ENCODE measurements at places on chromosomes 5 and 9.

DNA sequence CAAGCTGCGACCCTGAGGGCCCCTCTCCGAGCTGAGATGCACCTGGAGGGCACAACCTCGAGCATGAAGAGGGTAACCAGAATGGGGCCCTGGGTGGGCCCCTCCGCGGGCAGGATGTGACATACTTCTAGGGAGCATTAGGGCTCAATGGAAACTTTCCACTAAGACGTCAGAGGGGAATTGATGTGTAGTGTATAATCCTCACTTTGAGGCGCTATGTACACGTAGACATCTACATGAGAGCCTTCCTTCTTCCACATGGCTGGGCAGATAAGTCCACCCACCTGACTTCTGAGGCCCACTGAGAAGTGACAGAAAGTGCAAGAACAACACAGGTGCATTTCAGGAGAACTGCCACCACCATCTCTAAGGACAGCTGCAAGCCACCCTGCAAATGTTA is 61.0 kb downstream of the DAP start:
- no peak for DNase-seq

DNA sequence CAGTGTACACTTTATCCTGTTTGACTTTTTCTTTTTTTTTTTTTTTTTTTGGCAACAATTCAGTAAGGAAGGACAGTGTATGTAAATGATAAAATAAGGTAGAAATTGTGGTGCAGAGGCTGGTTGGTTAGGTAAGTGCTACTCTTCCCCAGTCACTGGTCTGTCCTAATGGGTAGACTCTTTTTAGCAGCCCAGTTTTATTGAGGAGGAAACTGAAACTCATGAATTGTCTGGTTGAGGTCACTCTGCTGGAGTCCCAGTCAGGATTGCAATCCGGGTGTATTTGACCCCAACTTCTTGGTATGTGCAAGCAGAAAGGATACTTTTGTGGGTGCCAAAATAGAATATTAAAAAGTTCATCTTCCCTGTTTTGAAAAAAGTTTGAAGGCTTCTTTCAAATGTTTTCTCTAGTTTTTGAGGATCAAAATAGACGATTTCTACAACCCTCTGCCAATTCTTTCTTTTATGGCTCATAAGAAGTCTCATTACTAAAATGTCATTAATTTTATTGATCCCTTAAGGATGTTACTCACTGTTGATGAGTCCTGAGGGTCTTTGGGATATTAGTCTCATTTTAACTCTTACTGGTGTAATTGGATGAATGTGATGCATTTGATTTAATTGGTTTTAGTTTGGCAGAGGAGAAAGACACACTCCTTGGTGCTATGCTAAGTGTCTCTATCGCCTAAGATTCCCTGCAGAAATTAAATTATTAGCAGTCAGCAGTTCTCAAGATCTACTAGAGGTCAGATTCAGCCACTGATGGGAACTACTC is 171.9 kb downstream of the KDM4C start:
- no peak for DNase-seq

GRCh38 chr5:131615957-131616356 is 19.1 kb downstream of the RAPGEF6 start:
- no peak for DNase-seq

DNA sequence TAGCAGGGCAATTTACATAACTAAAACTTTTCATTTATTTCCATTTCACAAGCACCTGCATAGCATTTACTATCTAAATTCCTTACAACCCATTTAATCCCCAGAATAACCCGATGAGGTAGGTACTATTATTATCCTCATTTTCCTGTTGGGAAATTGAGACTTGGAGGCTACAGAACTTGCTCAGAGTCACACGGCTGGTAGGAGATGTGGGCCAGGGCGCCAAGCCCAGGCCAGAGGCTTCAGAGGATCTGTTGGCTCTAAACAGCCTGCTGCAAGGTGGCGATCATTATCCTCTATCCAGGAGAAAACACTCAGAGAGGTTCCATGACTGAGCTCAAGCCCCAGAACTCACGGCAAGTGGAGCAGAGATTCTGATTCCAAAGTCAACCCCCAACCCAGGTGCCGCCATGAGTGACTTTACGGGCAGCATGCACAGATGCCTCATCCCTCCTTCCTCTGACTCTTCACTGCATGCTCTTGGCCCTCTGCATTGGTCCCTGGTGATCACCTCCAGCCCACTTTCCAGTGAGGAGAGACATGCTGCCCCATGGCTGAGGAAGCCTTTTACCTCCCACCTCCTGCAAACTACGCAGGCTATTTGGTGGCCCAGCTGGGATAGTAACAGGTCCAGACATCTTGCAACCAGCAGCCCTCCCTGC is 168.4 kb upstream of the FSTL4 start:
- no peak for DNase-seq

DNA sequence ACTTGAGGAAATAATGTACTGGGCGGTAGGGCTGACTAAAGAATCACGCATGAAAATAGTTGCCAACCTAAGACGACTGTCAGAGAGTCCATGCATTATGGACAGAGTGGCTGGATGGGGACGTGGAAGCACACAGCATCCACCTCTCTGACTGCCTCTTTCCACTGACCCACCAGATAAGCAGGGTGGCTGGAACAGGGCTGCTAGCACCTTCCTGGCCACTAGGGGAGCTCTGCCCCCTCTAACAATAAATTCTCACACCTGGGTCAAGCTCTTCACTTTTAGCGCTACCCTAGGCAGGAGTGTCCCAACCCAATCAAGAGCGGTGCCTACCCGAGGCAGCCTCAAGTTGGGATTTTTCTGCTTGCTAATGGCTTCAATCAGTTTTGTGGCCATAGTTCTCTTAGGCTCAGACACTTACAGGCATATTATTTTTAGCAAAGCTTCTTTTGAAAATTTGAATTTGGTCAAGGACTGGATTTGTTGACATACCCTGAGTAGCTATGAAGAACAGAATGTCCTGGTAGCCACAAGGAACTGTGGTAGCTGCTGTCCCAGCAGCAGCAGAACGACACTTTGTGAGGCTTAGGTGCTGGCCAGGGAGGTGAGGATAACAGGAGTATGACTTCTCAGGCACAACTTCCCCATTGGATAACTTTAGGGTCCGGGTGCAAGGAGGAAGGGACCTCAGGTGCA is 6.9 kb upstream of the TPM2 start:
- peak; percentile 48 for DNase-seq

DNA sequence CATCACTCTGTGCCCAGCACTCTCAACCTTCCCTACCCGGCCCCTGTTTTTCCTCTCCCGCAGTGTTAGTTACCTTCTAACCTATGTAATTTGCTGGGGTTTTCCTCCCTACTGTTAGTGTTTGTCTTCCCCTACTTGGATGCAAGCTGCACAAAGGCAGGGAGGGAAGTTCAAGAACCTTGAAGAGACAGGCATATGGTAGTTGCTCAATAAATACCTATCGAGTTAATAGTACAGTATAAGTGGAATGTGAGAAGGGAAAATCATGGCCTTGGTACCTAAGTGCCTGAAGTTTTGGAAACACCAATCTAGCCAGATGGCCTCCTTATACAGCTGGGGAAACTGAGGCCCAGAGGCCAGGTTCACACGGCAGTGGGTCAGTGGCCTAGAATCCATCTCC is 24.2 kb downstream of the PDGFRB start:
- no peak for DNase-seq

DNA sequence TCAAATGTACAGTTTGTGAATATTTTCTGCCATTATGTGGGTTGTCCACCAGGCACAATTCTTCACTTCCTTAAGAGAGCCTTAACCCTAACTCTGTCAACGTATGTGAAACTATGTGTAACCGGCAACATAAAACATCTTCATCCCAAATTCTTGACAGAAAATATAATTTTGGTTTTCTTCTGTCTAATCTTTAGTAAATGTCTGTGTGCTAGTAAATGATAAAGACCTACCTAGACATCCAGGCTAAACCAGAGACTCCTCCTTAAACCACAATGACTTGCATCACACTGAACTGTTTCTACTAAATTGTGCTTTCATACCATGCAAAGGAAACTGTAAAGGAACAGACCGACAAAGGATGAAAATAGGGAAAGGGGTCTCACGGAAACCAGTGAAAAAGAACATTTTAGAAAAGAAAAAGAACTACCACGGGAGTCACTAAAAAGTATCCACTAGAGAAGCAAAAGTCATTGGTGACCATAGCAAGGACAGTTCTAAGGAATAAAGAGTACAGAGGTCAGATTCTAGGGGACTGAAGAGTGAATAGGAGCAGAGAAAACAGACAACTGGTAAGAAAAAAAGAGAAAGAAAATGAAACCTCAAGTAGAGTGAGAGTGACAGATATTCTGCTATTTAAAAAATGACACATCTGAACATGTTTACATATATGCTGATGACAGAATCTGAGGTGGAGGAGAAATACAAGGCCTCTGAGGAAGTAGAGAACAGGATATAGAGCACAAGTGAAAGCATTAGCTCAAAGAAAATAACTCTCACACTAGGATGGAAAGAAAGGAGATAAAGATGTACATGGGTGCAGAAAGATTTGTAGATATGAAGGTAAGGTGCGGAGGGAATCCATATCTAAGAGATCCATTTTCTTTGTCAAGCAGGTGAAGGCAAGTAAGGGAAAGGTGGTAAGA is 49.4 kb downstream of the FNIP1 start:
- peak; percentile 33 for DNase-seq

DNA sequence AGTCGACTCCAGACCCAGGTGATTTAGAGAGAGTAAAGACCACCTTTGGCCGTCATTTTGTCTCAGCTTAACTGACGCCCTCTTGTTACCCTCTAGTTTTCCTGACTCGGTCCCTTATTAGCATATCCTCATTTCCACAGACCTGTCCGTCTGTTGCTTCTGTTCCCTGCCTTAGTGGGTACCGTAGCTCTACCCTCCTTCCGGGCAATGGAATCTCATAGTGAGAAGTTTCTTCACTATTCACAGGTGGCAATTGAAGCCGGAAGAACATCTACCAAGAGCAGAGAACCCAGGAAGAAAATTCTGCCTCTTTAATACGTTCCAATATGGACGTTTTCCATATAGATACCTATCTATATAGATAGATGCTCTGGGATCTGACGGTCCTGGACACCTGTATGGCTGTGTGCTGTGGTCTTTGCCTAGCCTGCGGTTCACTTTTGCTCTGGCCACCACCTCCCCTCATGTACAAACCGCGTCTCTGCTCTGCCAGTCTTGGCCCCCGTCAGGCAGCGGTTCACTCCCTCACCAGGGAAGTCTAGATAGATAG is 652 bp upstream of the TMEM161B start:
- peak; percentile 14 for DNase-seq

- peak; percentile 68 for DNase-seq
Observed at GRCh38 chr5:36723912-36724311, 117.5 kb downstream of the SLC1A3 start.

DNA sequence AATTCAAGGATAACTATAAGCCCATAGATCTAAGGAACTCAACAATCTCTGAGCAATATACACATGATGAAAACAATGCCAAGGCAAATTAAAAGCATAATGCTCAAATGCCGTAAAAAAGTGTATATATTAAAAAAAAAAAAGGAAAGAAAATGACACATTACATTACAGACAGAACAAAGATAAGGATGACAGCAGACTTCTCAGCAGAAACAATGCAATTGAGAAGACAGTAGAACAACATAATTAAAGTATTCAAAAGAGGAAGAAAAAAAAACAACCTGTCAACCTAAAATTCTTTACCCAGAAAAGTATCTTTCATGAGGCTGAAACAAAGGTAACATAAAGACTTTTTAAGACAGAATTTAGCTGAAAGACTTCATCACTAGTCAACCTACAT is 591.7 kb downstream of the ZNF608 start:
- DNase-seq: no peak

- DNase-seq: no peak
Observed at GRCh38 chr5:2217219-2217618, 334.5 kb upstream of the IRX4 start.

DNA sequence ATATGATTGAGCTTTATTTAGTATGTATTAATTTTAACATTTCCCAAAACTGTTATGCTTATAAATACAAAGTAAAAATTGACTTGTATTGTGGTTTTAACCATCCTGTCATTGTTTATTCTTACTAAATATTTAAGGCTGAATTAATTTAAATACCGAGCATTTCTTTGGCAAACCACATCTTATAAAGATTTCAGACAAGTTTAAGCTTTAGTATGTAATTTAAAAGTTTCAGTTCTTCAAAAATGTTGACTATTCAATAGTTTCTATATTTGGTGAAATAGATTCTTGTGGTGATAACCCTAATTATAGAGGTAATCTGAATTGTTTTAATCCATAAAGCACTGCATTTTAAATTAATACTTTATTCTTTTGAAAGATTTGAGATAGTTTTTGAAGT is 65.5 kb downstream of the CCNH start:
- DNase-seq: no peak

GRCh38 chr5:170078458-170078857 is 27.2 kb upstream of the FOXI1 start:
- no peak for DNase-seq

GRCh38 chr5:10153808-10154537 is 95.7 kb downstream of the ATPSCKMT start:
- no peak for DNase-seq

- DNase-seq: no peak
Observed at GRCh38 chr9:82367016-82367415, 378.4 kb downstream of the SPATA31D1 start.

DNA sequence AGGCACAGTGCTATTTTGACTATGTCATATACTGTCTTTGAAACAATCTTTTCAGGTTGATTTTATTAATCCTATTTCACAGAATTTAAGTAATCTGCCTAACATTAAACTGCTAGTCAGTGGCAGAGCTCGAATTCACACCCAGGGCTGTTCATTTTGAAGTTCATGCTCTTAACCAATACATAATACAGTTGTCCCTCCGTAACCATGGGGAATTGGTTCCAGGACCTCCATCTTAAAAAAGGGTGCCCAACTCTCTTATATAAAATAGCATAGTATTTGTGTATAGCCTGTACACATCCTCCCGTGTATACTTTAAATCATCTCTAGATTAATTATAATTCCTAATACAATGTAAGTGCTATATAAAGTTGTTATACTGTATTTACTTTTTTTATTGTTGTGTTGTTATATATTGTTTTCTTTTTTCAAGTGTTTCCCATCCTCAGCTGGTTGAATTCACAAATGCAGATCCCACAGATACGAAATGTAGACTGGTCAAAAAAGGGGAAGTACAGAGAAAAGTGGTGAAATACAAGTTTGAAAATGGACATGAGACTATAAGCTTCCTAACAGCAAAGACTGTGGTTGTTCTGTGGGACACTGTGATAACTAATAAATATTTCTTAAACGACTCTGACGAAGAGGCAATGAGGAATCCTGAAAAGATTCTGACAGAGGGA is 18.3 kb downstream of the RFX3 start:
- DNase-seq: peak; percentile 90

DNA sequence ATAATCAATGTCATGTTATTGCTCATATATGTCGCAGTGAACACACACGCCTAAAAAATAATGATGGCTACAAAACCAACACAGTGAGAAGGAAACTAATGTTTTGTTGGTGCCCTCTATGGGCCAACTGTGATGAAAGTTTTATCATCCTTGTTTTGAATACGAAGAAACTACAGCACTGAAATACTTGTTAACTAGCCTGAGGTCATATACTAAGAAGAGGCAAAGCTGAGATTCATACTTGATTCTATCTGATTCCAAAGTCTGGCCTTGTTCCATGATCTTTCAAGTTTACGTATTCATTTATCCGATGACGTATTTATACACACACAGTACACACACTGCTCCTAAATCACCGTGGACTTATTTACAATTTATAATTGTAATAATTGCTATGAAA is 16.1 kb upstream of the DRD1 start:
- DNase-seq: no peak

- DNase-seq: no peak
Observed at GRCh38 chr5:53568871-53569270, 8.4 kb downstream of the NDUFS4 start.

All from inflammatory macrophage (primary cell).